ENCODE measurements at places on chromosomes 13 and 19. TPM values are rescaled to one million over a fixed set of nuclear protein-coding genes. Genes with fewer than 3 reads are reported as not detected.

The FGF21 gene
- not detected for total RNA-seq

The ITGBL1 gene
- total RNA-seq, result not detected

The NCAN gene
- 13.8 TPM for total RNA-seq

The ELF1 gene
- total RNA-seq, result 18.0 TPM

GRCh38 chr19:44903602-44904425 lies 1.8 kb upstream of the APOE start:
- peak; percentile 90 for DNase-seq

DNA sequence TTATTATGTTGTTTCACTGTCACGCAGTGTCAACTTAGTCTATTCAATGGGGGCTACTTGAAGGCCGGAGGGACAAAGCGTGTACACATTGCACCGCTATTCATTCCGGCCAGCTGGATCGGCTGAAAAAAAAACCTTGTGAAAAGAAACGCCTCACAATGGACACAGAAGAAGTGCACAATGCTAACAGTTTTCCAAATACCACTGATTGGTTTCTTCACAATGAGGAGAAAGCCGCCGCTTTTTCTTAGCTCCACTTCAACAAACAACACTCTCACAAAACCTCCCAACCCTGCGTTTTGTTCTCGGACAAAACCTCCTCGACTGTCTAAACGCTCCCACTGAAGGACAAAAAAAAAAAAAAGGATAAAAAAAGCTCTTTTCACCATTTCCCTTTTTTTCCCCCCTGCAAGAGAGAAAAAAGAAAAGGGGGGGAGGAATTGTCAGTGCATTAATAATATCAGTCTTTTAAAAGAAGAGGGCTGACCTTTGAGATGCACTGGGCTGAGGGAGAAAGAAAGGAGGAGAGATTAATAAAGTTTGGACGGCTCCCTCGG lies 5.4 kb downstream of the SOX21 start:
- DNase-seq, result peak; percentile 52

GRCh38 chr19:55579766-55580621 lies 654 bp downstream of the ZNF579 start:
- no peak for DNase-seq

- no peak for DNase-seq
These were observed 36.2 kb downstream of the CLDN10 start for GRCh38 chr13:95588721-95589120.

- DNase-seq, result no peak
These were observed 13.3 kb upstream of the ZNF57 start for GRCh38 chr19:2887391-2887914.

DNA sequence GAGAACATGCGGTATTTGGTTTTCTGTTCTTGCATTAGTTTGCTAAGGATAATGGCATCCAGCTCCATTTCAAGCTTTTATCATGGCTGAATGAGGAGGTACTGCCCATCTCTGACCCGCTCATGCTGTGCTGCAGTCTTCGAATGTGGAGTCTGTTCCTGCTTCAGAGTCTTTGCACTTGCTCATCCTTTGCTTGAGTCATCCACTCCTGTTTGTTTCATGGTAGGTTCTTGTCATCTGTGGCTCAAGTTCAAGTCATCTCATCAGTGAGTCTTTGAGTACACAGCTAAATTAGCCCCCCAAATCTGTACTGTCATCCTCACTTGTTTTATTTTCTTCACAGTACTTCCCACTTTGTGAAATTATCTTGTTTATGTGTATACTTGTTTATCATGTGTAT lies 5.4 kb downstream of the UCHL3 start:
- DNase-seq, result no peak

DNA sequence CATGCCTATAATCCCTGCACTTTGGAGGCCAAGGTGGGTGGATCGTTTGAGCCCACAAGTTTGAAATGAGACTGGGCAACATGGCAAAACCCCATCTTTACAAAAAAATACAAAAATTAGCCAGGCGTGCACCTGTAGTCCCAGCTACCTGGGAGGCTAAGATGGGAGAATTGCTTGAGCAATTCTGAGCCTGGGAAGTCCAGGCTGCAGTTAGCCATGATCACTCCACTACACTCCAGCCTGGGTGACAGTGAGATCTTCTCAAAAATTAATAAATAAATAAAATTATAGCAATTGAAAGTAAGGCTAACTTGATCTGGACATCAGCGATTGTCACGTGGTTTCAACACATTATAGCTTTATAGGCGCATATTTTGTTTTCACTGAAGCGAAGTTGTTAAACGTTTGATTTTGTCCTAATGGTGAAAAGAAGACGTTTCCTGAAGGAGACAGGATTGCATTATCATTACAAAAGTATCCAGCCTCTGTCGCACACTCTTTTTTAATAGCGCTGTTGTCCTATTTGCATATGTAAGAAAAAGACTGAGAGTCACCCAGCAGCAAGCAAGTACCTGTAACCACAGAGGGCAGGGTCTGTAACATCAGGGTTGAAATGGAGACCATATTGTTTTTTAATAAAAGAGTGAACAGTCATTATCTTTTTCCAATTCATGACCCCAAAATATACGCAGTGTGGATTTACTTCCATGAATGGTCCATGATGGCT lies 335.7 kb downstream of the DCT start:
- DNase-seq, result no peak

DNA sequence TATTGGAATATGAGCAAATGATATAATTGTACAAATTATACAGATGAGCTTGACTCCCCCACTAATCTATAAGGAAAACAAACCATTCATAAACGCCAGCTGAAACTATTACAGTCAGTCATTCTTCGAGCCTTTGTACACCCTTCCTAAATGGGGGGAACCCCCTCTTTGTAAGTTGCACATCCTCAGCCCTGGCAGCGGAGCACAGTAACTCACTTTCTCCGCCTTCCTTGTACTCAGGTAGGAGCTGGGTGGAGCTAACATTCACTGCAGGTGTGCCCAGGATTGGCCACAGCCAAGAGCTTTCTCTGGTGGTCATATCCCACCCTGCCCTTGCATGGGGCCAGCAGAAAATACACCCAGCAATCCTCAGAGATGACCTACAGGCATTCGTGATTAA lies 28.6 kb downstream of the PIN1 start:
- DNase-seq, result no peak

GRCh38 chr19:2524840-2525723 lies 49.2 kb downstream of the GADD45B start:
- DNase-seq, result no peak
